Activated CD4-positive, alpha-beta T cell treated with anti-CD3 and anti-CD28 coated beads, Interleukin-2, Interleukin-4, amounts not matched to agents 100 ng/mL and 50 ng/mL, durations not matched to agents 16 hours and 8 hours (primary cell): ENCODE measurements at places on chromosomes 2 and 18.

DNA sequence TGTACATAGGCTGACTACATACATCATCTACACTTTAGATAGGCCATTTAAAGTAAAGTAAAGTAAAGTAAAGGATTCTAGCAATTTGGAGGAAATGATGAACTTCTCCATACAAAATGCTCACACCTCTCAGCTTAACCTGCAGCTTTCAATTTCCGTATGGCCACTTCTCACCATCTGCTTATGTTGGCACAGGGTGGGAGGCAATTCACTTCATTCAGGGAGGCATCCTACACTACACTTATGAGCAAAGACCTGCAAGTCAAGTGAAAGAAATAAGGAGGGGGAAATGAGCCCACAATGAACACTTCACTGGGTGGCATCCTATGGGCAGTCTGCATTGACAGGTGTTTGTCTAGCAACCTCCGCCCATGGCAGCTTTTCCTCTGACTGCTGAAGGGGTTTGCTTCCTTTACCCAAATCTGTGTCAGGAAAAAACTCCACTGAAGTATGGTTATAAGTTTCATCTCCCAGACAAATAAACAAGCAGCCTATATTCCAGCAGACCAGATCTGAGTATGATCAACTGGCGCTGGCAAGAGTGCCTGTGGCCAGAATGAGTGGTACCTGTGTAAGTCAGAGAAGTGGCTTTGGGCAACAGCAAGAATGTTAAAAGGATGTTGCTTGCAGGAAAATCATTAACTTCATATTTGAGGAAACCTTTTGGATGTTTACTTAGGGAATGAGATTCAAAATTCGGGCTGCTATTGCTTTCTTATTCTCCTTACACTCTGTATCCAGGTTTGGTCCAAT is 449.1 kb downstream of the TGIF1 start:
- DNase-seq, result no peak

DNA sequence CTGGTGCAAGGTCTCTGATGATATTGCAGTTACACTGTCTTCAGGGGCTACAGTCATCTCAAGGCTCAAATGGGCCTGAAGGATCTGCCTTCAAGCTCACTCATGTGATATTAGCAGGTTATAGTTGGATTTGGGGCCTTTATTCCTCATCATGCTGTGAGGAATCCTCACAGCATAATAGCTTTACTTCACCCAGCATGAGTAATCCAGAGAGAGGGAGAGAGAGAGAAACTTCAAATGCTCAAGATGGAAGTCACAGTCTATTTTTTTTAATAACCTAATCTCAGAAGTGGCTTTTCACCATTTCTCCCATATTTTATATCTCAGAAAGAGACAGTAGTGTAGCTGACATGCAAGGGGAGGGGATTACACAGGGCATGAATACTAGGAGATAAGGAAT is 658.7 kb downstream of the EPHA4 start:
- no peak for DNase-seq

DNA sequence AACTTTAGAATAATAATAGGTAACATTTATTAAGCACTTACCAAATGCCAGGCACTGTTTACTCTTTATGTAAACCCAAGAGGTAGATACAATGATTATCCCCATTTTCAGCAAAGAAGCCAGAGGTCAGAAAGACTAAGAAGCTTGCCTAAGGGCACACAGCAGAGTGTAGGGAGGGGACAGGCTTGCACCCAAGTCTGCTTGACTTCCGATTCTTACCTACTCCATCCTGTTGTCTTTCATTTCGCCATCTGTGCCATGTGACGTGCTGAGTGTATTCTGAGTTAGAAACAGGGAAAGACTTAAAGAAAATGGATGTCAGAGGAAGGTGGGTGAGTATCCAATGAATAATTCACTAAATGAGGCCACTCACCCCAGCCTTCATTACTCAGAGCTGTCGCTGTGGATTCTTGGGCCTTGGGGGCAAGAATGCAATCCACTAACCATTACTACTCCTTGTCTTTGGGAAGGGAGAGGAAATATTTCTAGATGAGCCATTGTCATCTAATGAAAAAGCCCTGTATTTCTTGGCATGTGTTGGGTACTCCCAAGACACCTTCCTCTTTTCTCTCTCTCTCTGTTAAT is 76.4 kb upstream of the BCL11A start:
- no peak for DNase-seq

GRCh38 chr2:42045352-42045751 is 2.5 kb upstream of the PKDCC start:
- no peak for DNase-seq

DNA sequence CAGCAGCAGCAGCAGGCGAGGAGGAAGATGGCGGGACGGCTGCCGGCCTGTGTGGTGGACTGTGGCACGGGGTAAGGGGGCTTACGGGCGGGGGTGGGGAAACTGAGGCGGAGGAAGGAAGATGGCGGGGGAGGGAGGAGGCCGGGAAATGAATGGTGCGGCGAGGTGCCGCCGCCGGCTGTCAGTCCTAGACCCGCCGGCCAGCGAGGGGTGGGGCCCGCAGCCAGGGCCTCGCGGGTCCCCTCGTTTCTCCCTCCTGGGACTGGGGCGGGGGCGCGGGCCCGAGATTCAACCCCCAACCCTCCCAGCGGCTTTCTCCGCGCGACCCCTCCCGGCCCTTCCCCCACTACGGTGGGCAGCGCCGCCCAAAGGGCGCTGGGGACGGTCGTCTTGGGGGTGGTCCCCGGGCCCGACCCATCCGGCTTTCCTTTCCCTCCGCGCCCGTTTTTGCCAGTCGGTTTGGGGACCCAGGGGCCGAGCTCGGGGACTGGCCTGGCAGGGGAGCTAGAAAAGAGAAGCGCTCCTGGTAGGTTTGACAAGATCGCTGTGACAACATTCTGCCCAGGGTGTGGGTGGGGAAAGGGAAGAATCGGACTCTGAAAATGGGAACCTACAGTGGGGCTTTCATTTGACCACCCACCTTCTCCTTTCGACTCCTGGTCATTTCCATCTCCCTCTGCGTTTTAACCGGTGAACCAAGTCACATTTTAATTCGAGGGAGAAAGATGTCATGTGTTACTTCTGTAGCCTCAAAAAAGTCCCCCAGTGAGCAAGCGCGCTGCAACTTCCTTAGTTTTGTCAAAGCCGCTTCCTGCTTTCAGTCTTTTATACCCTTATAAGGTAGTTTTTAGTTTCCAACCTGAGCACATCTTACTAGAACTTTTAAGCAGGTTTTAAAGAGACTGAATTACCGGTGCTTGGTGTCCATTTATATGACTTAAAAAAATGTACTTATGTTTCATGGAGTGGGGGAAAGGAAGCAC is 655 bp downstream of the ACTR3 start:
- DNase-seq, result peak; percentile 84

DNA sequence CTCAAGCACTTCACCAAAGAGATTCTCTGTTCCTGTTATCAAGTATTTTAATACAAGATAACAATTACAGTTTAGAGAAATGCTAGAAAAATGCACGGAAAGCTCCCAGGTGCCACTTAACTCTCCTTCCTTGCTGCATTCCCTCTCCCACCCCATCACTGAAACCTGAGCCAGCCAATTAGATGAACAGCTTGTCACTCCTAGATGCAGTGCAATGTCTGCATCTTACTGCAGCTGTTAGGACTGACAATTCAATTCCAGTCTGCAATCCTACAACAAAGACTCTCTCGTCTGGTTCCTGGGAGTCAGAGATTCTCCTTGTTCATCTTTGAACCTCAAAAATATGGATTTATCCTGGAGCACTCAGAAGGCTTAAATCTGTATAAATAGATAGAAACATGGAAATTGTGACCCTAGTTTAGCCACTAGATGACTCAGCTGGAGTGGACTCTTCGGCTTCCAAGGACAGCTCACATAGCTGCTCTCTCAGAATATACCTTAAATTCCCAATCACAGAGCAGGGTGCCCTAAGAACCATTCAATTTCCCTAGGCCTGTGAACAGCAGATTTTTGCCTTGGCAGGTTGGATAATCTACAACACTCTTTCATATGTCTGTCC is 311.1 kb downstream of the NRXN1 start:
- no peak for DNase-seq

GRCh38 chr2:100262555-100263320 is 59.6 kb downstream of the LONRF2 start:
- DNase-seq, result peak; percentile 67

DNA sequence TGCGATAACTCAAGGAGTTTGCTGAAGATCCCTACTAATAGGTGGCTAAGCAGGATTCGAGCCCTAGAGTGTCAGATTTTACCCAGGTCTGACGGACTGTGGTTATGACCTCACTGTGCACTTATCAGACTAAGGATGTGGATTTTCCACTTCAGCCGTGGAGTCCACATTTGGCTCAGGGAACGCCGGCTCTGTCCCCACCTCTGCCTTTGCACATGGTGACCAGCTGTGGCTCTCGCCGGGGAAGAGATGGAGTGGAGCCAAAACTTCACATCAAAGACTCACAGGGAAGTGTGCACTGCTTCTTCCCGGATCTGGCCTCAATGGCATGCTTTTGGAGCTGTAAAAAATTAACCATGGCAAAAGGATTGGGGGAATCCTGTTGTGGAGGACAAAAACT is 249.3 kb upstream of the APCDD1 start:
- no peak for DNase-seq

DNA sequence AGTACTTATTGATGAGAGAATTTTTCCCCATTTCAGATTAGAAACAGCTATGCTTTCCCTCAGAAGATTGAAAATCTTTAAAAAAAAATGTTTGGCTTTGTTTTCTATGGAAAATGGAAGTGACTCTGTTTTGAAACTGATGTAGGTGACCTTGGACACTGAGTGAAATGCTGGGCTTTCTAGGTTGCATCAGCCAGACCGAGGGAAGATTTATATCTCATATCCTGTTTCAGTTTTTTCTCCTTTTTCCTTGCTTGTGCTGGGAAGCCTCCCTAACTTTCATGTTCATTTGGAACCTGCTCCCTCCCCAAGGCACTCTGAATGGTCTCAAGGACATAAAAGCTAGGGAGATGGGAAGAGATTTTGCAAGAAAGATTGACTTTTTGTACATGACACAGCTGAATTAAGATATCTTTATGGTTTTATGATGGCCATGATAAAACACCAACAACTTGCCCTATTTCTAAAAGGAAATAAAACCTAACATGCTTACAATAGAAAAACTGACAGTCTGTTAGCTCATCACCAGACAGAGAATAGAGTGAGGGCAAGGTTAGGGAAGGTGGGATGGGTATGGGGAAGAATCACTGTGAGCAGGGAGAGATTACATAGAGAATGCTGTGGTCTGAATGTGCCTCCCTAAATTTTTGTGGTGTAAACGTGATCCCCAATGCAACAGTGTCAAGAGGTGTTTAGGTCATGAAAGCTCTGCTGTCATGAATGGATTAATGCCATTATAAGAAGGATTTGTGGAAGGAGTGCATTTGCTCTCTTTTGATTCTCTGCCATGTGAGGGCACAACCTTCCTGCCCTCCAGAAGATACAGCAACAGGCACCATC is 249.7 kb downstream of the TPGS2 start:
- DNase-seq, result no peak

- no peak for DNase-seq
These were observed 110.4 kb downstream of the DTNA start for GRCh38 chr18:34820360-34821065.

DNA sequence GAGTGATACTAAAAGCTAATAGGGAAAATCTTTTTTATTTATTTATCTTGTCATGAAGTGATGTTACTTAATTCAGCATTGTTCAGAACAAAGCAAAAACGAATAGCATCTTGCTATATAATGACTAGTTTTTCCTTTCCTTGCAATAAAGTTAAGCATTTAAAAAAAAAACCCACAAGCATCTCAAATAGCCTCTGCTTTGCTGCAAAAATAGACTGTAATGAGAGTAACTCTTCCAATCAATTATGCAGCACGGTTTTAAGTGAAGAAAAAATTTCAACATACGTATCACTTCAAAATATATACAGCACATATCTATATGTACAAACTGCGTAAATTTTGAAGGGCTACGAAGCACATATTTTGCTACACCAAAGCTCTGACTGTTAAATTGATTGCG is 153.3 kb upstream of the VRK2 start:
- DNase-seq, result no peak

GRCh38 chr2:3594493-3595281 is at the start of gene COLEC11:
Gene COLEC11 (plus strand): TSS chr2:3595112. CDS start chr2:3604341, 9,229 bp downstream.
- no peak for DNase-seq

GRCh38 chr18:12044591-12044990 is 49.1 kb upstream of the ANKRD62 start:
- DNase-seq, result no peak

DNA sequence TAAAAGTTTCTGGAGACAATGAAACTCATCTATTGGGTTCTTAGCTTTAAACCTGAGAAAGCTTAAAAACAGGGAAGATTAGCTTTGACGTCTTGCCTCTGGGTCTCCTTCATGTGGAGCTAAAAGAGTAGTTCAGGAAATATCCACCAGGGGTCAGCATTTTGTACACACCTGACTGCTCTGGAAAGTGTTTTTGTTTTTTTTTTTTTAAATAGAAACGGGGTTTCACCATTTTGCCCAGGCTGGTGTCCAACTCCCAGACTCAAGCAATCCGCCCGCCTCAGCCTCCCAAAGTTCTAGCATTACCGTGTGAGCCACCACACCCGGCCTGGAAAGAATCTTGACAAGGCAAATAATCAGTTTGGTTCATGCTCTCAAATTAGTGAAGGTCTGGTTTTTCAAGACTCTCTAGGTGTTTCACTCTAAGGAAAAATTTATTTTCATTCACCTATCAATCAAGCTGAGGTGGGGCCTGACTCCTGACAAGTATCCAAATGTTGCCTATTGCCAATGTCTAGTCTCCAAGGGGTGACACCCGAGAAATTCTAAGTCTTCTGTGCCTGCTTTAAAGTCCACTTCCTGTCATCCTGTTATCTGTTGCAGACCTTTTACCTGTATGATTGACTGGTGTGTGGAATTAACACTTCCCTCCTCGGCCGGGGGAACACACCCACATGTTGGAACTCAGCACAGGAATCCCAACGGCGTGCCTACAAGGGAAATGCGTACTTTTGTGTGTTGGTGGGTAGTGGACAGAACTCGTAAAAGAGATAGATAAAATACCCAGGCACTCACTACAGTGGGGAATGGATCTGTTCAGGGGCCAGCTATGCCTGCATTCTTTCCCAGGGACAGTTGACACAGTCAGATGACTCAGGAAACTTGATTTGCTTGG is 11.3 kb downstream of the IL1RN start:
- peak; percentile 86 for DNase-seq

DNA sequence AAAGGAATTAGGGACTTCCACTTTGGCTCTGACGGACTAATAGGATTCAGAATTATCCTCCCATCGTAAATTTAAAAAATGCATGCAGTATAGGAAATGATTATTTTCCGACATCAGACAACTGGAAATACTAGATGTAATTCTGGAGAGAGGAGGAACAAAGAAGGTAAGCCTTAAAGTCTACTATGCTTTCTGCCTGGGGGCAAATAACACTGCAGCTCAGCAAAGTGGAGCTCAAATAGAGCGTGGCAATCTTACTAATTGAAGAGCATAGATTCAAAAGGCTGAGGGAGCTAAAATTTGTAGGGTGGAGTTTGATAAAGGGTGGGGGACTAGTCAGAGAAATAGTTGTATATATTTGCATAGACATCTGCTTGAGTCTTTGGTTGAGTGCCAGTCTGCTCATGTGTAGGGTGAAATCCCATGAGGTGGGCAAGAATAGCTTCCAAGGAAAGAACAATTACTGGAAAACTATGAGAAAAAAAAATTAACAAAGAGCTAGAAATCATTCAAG is 23.8 kb downstream of the COPS8 start:
- DNase-seq, result no peak
